ENCODE measurements at places on chromosomes 12 and 14.

DNA sequence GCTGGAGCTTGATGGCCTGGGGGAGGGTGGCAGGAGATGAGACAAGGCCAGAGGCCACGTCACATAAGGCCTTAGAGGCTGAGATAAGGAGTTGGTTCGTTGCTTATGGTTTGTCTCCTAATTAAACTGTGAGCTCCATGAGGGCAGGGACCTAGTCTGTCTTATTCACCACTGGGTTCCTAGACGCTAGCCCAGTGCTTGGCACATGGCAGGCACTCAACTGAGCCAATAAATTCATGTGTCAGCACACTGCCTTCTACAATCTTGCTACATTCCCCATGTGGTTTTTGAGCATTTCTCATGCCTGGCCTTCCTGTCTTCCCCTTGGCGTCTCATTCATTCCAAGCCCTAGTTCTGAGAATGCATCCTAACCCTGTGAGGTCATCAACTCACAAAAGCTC lies 92.5 kb upstream of the MED13L start:
- no peak for DNase-seq

DNA sequence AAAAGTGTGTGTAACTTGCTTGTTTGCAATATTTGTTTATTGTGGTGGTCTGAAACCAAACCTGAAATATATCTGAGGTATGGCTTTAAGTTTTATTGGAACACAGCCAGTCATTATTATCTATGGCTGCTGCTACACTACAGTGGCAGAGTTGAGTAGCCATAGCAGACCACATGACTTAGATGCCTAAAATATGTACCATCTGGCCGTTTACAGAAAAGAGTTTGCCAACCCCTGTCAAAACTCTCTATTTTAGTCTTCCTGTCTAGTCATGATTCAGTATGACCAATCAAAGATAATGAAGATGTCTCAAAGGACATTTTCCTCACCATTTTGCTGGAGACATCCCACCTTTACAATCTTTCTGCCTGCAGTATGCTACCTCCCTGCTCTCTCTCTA lies 242.3 kb downstream of the ANO6 start:
- DNase-seq, result no peak

- peak; percentile 22 for DNase-seq
Measured at GRCh38 chr12:109053382-109054123, 1.2 kb downstream of the USP30 start.

- no peak for DNase-seq
Measured at GRCh38 chr12:131091413-131091975, 137.8 kb downstream of the ADGRD1 start.

DNA sequence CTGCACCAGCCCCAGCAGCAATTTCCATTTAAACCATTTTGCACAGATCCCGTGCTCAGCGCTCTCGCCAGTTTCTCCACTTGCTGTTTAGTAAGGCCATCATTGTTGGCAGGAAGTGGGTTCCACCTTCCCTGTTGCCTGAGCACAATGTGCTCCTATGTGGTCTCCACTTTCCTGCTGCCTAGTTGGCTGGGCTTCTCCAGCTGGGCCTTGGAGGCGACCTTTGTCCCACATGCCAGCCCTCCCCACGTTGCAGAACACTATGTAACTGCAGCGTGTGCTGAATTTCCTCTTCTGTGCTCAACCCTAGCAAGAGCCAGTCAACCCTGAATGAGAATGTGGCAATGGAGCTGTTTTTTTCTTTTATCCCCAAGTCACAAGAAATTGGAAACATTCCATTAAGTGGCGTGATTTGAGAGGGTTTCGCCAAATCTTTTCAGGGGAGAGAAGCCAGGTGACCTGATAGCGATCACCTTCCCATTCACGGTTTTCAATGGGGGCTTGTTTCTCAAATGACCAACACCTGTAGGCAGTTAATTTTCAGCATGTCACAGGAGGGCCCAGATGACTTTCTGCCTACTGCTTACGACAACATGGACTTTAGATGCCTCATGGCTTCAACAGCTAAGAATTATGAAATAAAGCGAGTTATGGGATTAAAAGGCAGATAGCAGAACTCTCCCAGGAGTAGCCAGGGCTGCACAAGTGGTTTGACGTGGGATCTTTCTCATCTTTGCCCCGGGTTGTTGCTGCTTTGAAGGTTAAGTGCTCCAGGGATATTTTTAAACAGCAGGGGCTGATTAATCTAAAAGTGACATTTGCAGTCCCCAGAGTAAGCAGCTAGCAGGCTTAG lies at the start of gene ACACB:
ACACB (plus strand) TSS at position 830 of the 853 bp plus-strand sequence. CDS start 22,819 bp downstream, outside the sequence.
- peak; percentile 63 for DNase-seq

DNA sequence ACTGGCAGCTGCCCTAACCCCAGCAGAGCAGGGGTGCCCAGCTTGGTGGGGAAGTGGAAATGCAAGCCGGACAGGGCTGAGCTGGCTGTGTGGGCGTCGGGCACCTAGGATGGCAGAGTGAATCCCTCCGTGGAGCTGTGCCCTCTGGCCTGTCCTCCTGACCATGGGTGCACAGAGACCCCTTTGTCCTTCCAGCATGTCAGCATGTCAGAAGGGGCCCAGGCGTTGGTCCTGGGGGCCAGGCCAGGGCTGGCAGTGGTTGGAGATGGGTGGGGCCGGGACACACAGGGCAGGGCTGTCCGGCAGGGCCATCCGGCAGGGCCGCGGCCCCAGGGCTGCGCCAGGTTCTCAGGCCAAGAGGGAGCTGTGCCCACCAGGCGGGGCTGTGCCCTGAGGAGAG lies 8.8 kb upstream of the TEX22 start:
- DNase-seq, result peak; percentile 77

GRCh38 chr14:79242666-79243065 lies 968.6 kb downstream of the DIO2 start:
- DNase-seq, result no peak

DNA sequence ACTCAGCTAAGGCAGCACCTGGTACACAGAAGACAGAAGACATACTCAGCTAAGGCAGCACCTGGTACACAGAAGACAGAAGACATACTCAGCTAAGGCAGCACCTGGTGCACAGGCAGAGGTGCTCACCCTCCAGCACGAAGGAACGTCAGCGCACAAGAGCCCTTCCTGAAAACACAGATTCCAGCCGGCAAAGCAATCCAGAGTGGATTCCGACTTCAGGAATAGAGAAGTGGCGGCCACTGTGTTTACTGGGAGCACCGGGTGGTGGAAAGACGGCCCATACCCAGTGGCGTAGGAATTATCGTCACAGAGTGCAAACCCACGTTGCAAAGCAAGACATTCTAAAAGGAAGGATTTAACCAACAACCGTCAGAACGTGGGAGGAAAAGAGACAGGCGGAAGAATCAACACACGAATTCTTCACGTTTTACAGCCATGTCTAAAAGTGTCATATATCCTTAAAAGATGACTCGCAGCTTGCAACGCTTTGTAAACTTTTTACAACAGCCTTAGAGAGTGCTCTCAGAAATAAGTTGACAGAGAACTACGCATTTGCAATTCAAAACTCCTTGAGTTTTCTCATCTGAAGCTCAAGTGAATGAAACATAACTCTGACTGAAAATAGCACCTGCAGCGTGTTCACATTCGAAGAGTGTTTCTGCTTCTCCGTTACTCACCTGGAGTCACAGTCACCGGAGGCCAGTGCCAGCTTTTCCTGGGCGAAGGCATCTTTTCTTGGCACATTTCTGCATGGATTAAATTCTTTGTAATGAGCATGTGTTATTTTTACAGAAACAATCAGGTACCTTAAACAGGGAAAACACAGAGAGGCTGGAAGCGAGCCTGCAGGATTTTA lies 55.8 kb upstream of the GALNT9 start:
- DNase-seq, result no peak

- no peak for DNase-seq
Measured at GRCh38 chr12:91899056-91899455, 246.6 kb downstream of the BTG1 start.

DNA sequence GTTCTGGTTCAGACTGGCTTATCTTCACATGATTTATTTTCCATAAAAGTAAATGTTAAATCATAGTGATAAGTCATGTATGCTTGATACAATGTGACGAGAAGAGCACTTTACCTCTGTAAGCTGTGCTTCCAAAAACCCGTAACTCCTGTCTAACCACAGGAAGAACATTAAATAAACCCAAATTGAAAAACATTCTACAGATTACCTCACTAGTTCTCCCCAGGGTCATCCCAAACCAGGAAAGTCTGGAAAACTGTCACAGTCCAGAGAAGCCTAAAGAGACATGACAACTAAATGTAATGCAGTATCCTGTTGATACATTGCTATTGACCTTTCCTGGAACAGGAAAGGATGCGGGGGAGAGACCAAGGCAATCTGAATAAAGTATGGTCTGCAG lies 32.5 kb upstream of the DUSP6 start:
- no peak for DNase-seq

DNA sequence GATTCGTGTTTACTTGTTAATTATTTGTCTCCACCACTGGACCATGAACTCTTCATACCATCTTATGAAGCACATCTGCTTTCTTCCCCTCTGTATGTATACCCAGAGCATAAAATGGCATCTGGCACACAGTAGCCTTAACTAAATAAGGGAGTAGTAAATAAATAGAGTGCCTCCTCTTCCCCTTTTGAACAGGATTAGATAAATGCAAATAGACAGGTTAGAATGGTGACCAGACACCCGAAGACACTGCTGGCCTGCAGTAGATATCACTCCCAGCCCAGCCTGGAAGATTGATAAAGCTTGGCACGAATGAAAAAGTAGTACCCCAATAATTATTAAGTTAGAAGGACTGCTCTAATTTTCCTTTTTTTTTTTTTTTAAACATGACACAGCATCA lies 6.9 kb downstream of the GALNT4 start:
- DNase-seq, result no peak

DNA sequence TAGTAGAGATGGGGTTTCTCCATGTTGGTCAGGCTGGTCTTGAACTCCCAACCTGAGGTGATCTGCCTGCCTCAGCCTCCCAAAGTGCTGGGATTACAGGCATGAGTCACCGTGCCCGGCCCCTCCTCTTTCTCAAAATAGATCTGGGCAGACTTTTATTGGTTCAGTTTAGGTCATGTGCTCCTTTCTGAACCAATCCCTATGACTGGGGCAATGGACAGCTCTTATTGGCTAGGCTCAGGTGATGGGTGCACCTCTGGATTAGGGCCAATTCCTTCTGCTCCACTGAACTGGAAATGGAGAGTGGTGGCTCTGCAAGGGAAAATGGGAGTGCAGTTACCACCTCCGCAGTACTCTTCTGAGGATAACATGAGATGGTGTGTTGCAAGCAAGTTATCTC lies 6.2 kb upstream of the ATP6V0A2 start:
- DNase-seq, result no peak

DNA sequence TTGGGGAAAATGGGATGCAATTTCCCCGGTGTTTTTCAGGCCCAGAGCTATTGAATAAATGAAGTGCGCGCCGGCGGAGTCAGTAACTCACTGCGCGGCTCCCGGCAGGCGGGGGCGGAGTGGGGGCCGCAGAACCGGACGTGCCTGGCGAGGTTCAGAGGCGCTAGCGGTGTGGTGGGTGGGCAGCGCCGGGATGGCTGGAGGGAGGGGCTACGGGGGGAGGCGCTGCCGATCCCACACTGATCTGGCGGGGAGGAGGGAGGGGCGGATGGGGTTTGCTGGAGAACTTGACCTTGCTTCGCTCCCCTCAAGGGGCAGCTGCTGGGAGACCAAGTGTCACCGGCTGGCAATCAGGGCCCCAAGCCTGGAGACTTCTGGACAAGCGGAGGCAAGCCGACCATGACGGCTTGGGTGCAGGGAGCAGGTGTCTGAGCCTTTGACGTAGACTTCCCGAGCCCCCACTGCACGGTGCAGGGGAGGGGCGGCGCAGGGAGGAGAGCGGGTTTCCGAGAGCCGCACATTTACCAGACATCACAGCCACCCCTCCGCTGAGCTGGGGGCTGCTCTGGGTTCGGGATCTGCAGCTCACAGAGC lies 174.1 kb upstream of the RTL1 start:
- peak; percentile 6 for DNase-seq

DNA sequence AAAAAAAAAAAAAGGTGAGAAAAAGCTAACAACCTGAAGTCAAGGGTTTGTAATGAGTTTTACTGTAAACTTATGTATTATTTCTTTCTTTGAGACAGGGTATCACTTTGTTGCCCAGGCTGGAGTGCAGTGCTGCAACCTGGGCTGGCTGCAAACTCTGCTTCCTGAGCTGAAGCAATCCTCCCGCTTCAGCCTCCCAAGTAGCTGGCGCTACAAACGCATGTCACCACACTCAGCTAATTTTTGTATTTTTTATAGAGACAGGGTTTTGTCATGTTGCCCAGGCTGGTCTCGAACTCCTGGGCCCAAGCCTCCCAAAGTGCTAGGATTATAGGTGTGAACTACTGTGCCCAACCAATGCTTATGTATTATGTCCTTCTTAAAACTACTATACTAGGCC lies 9.2 kb downstream of the ATF7 start:
- DNase-seq, result no peak

- no peak for DNase-seq
Measured at GRCh38 chr12:53179687-53180219, 769 bp upstream of the ZNF740 start.

GRCh38 chr12:27094726-27095125 lies 12.3 kb upstream of the C12orf71 start:
- peak; percentile 65 for DNase-seq

GRCh38 chr12:114063435-114063834 lies 97.3 kb upstream of the RBM19 start:
- DNase-seq, result no peak

DNA sequence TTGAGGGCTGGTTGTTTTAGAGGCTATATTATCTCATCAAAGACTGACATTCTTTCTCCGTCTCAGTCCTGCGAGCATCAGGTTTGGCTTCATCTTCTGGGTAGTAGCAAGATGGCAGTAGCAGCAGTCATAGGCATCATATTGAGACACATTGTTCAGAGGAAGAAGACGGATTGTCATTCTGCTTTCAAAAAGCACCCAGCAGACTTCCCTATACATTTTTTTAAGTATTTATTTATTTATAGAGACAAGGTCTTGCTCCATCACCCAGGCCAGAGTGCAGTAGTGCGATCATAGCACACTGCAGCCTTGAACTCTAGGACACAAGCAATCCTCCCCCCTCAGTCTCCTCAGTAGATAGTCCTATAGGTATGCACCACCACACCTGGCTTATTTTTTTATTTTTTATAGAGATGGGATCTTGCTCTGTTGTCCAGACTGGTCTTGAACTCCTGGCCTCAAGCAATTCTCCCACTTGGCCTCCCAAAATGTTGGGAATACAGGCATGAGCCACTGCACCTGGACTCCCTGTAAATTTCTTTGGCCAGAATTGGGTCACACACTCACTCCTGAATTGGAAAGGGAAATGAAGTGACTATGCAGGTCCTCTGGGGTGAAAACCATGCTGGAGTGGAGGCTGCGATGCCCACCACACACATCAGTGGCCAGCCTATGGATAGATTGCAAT lies 125.4 kb downstream of the SLC38A6 start:
- DNase-seq, result peak; percentile 31

- peak; percentile 22 for DNase-seq
Measured at GRCh38 chr14:24863968-24864684, 185.8 kb downstream of the STXBP6 start.

- DNase-seq, result no peak
Measured at GRCh38 chr14:70987041-70987440, 79.8 kb downstream of the PCNX1 start.

DNA sequence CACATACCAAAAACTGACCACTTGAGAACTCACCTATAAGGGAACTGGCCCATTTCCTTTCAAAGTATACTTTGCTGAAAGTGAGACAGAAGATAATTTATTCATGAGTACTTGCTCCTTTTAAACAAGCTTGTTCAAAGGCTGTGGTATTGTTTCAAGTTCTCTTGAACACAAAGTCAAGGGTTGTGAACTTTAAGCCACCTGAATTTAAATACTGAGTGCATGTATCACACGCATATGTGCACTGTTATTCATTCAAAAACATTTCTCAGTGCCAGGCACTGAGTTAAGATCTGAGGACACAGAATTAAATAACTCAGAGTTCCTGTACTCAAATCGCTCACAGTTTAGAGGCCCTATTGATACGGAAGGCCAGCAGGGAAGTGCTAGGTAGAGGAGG lies 19.1 kb upstream of the LDHB start:
- DNase-seq, result no peak

GRCh38 chr12:2023365-2023764 lies 19.1 kb upstream of the DCP1B start:
- DNase-seq, result no peak
